ENCODE measurements at places on chromosomes 11 and 22.

GRCh38 chr11:6968816-6969215, 42.6 kb downstream of the ZNF215 start:
- DNase-seq = no peak

GRCh38 chr11:29482510-29482909, 534.3 kb downstream of the KCNA4 start:
- no peak for DNase-seq

GRCh38 chr11:94658888-94659287, 91.7 kb downstream of the PIWIL4 start:
- DNase-seq = no peak

DNA sequence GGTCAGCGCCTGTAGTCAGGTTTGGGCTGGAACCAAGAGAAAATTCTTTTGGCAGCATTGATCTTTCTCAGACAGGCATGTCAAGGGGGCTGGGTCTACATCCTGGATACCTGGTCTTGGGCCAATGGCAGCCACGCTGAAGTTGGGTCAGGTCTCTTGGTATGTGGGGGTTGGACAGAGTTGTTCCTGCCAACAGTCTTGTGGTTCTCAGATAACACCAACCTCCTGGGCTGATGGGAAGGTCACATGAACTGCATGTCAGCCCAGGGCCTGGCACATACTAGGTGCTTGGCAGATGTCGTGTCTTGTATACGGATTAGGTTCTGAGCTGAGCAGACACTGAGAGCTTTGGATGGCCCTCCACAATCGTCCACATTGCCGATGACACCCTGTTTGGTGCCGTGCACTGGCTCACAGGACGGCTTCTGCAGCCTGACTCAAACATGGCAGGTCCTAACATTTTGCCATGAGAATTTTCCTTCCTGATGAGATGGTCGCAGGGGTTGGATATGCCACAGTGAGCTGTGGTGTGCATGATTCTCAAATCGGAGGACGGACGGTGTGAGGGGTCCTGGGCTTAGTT, 42.0 kb downstream of the FBLN1 start:
- DNase-seq = no peak

GRCh38 chr22:17597217-17597616, 31.3 kb downstream of the ATP6V1E1 start:
- DNase-seq = no peak

GRCh38 chr11:8581300-8581699, 12.7 kb downstream of the STK33 start:
- DNase-seq = no peak

DNA sequence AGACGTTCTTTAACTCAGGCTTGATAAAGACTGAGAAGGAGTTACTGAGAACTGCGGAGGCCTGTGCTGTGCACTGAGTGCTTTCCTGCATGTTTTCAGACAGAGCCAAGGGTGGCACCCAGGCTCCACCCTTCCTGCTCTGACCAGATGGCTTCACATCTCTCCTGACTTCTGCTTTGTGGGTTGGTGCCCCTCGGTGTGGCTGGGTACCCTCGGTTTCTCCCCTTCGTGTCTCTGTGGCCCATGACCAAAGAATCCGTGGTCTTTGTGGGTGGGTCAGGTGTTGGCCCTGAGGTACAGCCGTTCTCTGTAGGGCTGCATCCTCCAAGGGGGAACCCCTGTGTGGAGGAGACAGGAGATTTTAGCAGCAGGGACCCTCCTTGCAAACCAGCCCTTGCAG, 34.3 kb downstream of the GRIK4 start:
- no peak for DNase-seq

DNA sequence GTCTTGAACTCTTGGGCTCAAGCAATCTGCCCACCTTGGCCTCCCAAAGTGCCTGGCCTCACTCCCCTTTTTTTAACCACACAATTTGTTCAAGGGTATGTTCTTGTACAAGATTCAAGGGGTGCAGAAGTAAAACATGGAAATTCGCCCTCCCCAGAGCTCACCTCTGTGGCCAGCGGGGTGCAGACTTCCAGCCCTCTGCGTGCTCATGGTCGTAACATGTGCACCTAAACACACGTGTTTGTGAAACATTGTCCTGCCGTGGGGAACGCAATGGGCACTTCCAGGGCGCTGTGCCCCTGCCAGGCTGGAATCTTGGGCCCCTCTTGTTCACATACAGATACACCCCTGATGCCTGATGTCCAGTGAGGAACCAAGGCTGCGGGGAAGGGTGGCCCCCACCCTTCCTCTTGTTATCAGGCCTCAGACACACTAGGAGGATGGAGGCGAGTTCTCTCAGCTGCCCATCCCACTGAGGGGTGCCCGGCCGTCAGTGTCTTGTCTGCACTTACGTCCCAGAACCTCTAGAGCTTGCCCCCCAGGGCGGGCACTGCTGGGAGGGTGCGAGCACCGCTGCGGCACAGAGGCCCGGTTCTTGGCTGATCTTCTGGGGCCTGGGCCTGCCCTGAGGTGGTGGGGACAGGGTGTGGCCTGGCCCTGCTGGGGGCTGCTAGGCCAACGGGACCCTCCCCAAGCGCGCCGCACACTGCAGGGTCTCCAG, 4.1 kb upstream of the EPS8L2 start:
- no peak for DNase-seq

GRCh38 chr22:44574640-44575380, 76.8 kb upstream of the RTL6 start:
- DNase-seq = no peak

DNA sequence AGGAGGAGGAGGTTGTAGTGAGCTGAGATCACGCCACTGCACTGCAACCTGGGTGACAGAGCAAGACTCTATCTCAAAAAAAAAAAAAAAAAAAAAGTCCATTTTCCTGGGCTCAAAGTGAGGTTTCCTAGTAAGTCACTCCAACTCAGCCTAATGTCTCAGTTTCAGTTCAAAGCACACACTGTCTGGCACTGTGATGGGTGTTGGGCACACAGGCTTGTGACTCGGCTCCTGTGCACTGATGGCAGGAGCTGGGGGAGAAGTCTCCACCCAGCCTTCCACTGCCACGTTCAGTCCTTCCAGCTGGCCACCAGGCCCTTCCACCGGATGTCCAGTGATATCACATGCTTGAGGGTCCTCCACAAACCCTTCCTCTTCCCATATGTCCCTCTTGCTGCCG, 186.0 kb downstream of the CEP164 start:
- DNase-seq = no peak

DNA sequence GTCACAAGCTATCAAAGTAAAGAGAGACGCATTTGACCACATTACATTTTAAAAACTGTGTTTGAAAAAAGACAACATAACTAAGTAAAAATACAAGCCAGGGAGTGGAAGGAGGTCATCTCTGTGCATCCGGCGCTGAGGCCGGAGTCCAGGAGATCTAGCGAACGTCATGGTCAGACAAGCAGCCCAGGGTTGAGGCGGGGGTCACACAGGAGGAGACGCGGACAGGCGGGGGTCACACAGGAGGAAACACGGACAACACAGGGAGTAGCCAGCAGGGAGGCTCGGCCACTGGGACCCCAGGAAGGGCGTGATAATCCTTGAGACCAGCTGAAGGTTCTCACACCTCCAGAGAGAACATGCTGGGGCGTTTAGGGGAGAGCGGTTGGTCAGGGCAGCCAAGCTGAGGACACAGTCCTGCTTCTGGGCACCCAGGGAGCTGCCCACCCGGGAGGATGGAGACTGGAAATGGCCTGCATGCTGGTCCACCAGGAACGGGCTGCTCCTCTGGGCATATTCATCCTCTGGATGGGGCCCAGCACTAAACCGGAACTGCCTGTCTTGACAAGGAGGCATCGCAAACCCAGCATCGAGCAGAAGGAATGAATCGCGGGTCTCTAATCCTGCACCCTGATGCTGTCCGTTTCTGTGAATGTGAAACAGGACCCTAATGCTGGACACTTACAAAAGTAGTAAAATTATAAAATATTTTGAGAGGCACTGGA, 40.9 kb upstream of the MUC5AC start:
- DNase-seq = no peak

- peak; percentile 43 for DNase-seq
These were observed 3.5 kb downstream of the ESAM start for GRCh38 chr11:124758355-124759265.

DNA sequence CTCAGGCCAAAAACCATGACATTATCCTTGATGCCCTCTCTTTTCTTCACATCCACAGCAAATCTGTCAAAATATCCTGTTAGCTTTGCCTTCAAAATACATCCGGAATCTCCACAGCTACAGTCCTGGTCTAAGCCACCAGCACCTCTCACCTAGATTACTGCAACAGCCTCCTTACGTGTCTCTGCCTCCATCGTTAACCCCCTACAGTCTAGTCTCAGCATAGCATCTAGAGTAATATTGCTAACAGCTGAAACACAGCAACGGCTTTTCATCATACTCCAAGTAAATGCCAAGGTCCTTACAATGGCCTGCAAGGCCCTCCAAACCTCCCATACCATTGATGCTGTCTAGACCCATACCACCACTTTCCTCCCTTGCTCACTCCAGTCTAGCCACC, 4.4 kb downstream of the TSG101 start:
- DNase-seq = no peak

DNA sequence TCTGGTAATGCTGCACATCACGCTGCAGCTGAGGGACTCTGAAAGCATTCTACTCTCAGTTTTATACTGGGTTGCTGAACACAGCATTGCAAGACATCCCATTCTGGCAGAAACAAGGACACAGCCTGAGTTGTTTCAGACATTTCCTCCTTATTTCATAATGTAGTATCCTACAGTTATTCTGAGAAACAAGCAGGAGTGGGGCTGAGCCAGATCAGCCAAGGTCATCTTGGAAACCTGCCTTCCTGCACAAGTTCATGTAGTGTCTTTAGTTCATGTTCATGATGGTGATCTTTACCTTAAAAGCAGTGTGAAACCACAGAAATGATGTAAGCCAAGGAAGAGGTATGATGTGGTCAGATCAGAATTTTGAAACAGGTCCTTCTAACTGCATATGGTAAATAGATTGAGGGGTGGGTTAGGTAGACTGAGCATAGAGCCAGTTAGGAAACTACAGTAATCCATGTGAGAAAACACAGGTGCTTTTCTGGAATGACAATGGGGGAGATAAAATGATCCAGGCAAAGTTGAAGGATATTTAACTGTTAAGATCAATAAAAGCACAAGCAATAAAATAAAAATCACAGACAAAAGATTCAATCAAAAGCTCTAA, 1686.8 kb downstream of the LRRC4C start:
- DNase-seq = no peak

GRCh38 chr22:27314276-27314807, 487.2 kb downstream of the MN1 start:
- DNase-seq = no peak

GRCh38 chr11:134036492-134037045, 32.3 kb upstream of the JAM3 start:
- DNase-seq = no peak

DNA sequence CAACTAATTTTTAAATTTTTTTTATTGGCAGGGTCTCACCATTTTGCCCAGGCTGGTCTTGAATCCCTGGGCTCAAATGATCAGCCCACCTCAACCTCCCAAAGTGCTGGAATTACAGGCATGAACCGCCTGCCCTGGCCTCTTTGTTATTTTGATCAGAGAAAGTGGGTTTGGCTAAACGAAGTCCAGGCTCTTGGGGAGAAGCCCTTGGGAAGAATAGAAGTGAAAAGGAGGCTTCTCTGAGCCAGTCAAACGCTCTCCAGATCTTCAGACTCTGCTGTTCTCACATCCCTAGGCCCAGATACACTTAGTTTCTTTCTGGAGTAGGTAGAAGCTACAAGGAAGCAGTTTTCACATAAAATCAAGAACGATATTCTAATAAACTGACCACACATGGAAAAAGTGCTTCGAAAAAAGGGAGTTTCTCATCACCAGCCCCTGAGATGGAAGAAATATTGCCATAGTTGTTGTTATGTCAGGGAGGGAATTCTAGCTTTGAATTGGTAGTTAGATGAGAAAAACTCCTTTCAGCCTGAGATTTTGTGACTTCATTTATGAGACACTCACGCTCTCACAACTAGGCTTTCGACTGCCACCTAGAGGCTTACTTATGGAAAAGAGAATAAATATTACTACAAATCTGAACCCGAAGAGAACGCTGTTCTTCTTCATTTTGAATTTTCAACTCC, 41.7 kb upstream of the AQP11 start:
- DNase-seq = no peak

- peak; percentile 81 for DNase-seq
These were observed at the start of gene HDAC10 for GRCh38 chr22:50250555-50251476. Gene HDAC10, minus strand, starts transcription at chr22:50251265. Its CDS starts 233 bp downstream, at chr22:50251032.

DNA sequence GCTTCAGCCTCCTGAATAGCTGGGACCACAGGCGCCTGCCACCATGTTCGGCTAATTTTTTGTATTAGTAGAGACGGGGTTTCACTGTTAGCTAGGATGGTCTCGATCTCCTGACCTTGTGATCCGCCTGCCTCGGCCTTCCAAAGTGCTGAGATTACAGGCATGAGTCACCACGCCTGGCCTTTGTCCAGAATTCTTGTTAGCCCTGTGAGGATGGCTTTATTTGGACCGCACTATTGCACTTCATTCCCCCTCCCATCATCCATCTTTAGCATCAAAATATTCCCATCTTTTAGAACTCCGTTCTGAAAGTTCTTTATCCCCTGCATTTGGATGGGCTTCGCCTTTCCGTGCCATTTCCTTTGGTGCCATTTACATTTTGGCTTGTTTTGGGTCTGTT, 2.6 kb downstream of the SAMM50 start:
- DNase-seq = no peak

- no peak for DNase-seq
These were observed 35.1 kb downstream of the EP300 start for GRCh38 chr22:41127451-41127850.

DNA sequence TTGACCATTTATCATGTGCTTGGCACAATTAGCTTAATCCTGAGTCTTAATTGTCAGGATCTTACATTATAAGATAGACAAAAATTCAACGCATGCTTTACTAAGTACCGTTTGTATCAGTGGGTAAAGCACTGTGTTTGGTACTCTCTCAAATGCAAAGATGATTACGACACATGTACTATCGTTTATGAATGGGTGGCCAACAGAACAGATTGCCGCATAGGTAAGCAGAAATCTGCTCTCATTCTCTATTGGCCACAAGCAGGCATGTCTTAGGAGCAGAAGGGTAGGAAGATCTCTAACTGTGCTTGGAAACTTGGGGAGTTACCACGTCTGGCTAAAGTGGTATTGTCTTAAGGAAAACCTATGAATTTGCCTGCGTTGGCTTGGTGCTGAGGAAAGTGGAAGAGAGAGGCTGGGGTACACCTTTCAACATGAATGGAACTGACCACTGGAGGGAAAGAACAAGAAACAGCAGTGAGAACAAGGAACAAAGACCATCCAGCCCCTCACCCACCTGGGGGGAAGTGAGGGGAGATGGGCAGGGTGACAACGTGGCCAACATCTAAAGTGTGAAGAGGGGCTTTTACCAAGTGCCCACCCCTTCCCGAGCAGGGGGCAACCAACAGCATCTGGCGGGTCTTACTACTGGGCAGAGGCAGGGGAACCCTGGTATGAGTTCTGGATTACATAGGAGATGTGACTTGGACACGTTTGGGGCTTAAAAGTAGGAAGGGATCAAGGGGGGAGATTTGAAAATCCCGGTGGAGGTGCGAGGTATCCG, 1.0 kb upstream of the TUBA8 start:
- no peak for DNase-seq

- DNase-seq = no peak
These were observed 202.8 kb upstream of the SEZ6L start for GRCh38 chr22:25966448-25966913.

Data from stimulated activated CD4-positive, alpha-beta T cell treated with anti-CD3 and anti-CD28 coated beads, TNF-alpha, amount 100 ng/mL, for 48 hours (primary cell).